ENCODE measurements at places on chromosomes 5 and 9. TPM values are rescaled to one million over a fixed set of nuclear protein-coding genes. Genes with fewer than 3 reads are reported as not detected.

The DAPK1 gene
- 63.7 TPM for total RNA-seq

The CLK4 gene
- total RNA-seq = 28.1 TPM

The ANXA2R gene
- total RNA-seq = 2.1 TPM

The IFNB1 gene
- total RNA-seq = not detected

The PDGFRB gene
- 1.6 TPM for total RNA-seq

The MRPL22 gene
- 46.1 TPM for total RNA-seq

The DNM1 gene
- 0.66 TPM for total RNA-seq

The CHSY3 gene
- 2.7 TPM for total RNA-seq

The GNE gene
- 20.3 TPM for total RNA-seq

The CCDC127 gene
- total RNA-seq = 4.8 TPM

The GRXCR2 gene
- total RNA-seq = not detected

The LRRC19 gene
- total RNA-seq = not detected

The CARTPT gene
- total RNA-seq = not detected

The FBLL1 gene
- total RNA-seq = 0.07 TPM

The DROSHA gene
- 65.9 TPM for total RNA-seq

The NUTM2G gene
- total RNA-seq = not detected

The FCN2 gene
- total RNA-seq = not detected

The TMCO6 gene
- 21.3 TPM for total RNA-seq

The TMEM250 gene
- 37.8 TPM for total RNA-seq

Measured in thoracic aorta endothelial cell (primary cell).